ENCODE measurements at places on chromosomes 11 and 22.

GRCh38 chr11:100473390-100473740 is 213.7 kb upstream of the ARHGAP42 start:
- DNase-seq: no peak

DNA sequence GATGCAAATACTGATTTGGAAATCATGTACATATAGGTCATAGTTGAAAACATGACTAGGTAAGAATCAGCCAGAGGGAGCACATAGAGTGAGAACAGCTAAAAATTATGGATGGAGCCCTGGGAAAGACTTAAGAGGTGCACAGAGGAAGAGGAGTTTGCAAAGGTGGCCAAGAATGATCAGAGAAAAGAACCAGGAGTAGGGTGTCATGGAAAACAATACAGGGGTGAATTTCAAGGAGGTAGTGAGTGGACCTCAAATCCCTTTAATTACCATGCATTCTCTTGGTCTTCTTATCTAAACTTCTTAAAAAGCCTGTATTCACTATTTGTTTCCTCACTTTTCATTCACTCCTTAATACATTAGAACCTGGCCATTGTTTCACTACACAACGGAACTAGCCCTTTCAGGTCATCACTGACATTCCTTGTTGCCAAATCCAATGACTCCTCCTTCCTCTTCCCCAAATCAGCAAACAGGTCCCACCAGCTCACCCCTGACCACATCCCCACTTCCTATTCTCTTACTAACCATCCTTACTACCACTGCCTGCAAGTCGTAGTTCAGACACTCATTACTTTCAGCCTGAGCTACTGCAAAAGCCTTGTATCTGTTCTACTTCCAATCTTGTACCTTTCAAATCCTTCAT is 22.6 kb downstream of the BUD13 start:
- no peak for DNase-seq

- no peak for DNase-seq
These were observed 108.7 kb upstream of the E2F8 start for GRCh38 chr11:19349340-19350025.

DNA sequence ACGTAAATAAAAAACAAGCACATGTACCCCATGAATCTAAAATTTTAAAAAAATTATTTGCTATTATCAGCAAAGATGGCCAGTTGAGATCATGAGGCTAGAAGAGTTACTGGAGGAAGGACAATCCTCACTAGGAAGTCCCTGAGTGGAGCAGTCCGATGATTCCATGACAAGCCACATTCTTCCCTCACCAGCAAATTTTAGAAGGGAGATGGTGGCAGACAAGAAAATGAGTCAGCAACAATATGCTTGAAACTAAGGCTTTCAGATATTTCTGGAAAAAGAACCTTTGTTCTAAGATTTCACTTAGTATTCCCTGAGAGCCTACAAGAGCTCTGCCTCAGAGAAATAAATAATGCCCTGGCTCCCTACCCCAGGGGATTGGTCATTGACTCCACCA is 34.9 kb downstream of the P4HA3 start:
- DNase-seq: no peak

DNA sequence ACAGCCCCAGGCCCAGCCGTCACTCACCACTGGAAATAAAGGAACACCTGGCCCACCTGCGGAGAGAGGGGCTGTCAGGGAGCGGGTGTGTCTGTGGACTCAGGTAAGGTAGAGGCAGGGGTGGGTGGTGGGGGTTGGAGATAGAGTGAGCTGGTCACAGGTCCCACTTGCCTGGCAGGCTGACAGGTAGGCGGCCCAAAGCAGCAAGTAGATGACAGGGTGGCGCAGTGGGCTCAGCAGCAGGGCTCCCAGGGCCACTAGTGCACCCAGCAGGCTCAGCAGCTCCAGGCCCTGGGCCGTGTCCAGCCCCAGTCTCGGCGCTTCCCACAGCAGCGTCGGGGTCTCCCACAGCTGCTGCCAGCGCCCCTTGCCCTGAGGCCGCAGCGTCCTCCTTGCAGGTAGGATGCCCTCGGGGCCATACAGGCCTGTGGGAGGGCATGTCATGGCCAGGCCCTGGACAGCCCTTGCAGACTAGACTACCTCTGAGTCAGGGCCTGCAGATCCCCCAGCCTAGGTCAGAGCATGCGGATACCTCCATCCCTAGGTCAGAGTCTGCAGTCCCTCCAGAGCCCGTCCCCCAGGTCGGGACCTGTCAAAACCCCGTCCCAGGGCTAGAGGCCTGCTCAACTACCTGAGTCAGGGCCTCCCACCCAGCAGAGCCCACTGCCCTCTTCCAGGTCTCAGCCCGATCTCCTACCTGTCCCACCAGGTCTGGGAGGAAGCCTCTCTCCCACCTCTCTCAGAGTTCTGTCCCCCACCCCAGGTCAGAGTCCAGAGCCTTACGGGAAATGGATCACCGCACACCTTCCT is 686 bp downstream of the LMF2 start:
- DNase-seq: no peak

GRCh38 chr11:123608945-123609344 is 45.5 kb downstream of the SCN3B start:
- no peak for DNase-seq

GRCh38 chr11:32137263-32137662 is 46.4 kb downstream of the RCN1 start:
- DNase-seq: no peak
